ENCODE measurements at places on chromosomes 6 and 20.
A peak's percentile ranks its signal among the peaks of the same experiment; 100 is the strongest.

GRCh38 chr6:29499704-29500103 lies 11.9 kb upstream of the MAS1L start:
- DNase-seq = peak; percentile 59

DNA sequence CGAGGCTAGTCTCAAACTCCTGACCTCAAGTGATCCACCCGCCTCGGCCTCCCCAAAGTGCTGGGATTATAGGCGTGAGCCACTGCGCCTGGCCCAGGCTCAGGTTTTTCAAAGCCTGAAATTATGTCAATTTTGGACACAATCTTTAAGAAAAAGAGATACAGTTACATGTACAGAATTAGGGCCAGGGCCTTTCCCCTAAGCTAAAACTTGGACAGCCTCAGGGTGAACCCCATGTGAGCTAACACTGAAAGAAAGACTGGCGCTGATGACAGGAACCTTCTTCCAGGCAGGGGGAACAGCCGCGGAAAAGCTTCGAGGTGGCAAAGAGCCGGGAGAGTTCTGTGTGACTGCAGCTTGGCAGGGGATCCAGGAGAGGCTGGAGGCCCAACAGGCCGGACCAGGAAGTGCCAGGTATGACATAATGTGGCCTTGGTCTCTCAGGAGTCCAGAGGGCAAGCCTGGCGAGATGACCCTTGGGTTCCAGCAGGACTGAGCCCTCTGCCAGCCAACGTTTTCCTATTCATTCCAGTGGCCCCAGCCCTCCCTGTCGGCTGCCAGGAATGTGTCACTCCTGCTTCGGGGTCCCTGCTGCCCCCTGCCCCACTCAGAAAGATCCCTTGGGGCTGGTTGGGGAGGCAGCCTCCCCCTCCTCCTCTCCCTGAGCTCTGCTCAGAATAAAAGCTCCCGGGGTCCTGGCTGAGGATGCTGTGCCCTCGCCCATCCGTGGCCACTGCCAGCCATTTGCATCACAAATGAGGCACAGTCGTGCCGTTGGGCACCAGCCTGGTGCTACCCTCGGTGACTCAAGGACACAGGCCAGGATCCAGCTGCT lies 37.3 kb downstream of the RBM38 start:
- DNase-seq = no peak

DNA sequence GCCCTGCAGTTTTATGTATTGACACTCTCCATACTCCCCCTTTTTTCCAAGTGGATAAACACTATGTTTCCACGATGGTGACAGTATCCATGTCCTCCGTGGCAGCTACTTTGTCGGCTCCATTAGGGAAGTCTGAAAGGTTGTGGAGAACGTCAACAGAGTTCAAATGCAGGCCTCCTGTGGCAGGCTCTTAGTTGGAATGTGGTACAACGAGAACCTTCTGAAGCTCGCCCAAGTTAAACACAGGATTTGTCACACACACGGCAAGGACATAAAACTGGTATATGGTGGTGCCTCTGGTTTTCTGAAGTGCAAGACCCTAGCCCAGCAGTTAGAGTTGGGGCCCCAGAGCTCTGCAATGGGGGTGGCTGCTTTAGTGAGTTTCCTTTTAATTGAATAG lies 187.0 kb upstream of the TAB2 start:
- no peak for DNase-seq

GRCh38 chr6:56396435-56396834 lies 149.1 kb upstream of the COL21A1 start:
- DNase-seq = no peak

GRCh38 chr20:55067158-55067825 lies 591.9 kb downstream of the DOK5 start:
- DNase-seq = no peak

DNA sequence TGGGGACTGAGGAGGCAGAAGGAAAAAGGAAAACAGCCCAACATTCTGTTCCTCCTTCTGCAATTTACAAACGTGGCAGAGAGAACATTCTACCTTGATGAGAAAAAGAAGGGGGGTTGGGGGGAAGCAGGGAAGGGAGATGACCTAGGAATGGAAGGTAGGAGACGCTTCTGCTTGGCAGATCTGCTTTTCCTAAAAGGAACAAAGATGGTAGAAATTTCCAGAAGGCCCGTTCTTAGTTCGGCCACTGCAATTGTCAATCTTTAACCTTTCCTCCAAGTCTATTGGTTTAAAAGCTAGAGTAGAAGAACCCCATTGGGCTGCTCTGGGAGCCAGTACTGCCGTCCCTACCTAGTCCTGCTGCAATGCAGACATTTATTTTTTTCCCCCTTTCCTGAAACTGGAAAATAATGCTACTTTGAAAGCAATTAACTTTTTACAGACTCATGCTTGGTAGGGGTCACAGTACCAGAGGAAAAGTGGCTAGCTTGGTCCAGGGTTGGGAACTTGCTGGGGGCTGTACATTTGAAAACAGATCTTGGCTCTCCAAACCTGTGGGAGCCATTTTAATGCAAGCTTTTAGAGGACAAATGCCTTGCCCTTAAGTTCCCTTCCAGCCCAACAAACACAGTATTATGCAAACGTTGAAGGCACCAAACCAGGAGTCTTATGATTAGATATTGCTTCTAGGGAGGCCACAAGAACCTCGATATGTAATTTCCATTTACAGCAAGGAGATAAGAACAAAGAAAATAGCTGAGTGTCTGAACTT lies 2.6 kb downstream of the ZMYND8 start:
- DNase-seq = no peak

Data from mesenteric fat pad (tissue), 1 donor.